Fibroblast of pulmonary artery (primary cell): ENCODE measurements at places on chromosomes 3 and 15.
A peak's percentile ranks its signal among the peaks of the same experiment; 100 is the strongest.

DNA sequence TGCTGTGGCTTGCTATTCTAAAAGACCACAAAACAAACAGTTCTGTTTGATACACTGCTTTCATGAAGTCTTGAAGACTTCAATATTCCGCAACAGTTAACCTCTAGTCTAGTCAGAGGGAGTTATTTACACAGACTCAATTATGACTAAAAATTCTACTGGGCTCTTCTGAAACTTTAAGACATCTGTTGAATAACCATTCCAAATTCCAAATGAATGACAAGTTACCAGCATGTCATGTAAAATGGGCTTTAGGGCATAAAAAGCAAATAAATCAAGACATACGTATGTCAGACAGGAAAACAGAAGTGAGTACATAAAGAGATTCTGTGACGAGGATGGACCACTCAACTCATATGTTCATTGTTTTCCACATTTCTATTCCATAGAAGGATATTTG, 93.9 kb downstream of the PLOD2 start:
- peak; percentile 40 for DNase-seq

DNA sequence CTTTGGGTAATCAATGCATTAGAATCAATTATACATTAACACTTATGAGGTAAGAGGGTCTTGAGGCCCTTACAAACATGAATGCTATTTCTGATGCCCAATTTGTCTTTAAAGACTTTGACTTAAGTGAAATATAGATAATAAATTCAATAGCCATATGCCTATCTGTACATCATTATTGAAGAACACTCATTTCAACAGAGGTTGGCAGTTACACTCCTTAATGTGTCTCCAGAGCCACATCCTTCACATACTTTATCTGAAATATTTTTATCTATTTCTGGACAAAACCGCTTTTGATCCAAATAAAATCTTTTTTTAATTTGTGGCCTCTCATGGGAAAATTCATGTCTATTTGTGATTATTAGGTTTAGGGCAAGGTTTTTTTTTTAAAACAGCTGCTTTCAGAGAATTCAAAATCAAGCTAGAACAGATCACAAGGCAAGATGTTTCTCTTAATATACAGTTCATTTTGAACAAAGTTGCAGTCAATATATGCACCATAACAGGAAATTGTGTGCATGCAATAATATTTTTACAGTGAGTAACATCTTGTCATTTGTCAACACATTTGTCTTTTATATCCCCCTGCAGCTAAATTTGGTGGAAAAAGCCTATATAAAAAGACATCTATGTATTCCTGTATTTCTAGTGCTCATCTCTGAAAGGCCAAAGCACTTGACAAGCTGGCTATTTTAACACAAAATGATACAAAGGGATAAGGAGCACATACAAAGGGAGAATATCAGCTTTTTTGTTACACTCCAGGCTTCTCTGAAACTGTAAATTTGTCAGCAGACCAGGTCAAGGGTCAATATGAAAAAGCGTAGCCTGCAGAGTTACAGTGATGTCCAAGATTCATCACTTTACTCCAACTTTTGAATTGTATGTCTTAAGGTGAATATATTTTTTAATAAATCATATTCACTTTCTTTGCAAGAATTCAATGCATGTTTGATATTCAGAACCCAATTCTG, 146.2 kb upstream of the DPH6 start:
- peak; percentile 69 for DNase-seq

DNA sequence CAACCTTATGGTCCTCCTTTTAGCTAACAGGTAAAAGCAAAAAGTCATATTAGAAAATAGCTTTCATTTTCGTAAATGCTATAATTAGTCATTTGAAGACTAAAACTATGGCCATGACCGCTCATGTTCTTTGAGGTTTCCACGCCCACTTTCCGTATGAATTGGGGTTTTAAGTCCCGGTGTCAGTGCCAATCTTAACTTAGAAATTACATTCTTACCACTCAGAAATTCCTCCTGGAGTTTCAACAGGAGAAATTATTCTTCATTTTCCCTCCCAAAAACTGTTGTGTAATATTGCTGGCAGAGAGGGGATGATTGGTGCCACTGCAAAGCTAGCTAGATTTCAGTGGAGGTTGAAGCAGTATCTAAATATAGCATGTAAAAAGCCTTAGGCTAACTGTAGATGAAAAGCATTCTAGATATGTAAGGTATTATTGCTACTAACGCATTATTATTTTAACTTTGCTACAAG, 71.0 kb upstream of the MDFIC2 start:
- DNase-seq, result no peak

GRCh38 chr3:106032479-106032878, 163.7 kb upstream of the CBLB start:
- no peak for DNase-seq

- no peak for DNase-seq
Observed at GRCh38 chr15:99096173-99096893, 8.5 kb upstream of the SYNM start.

- no peak for DNase-seq
Observed at GRCh38 chr3:60758831-60759230, 492.4 kb downstream of the FHIT start.

DNA sequence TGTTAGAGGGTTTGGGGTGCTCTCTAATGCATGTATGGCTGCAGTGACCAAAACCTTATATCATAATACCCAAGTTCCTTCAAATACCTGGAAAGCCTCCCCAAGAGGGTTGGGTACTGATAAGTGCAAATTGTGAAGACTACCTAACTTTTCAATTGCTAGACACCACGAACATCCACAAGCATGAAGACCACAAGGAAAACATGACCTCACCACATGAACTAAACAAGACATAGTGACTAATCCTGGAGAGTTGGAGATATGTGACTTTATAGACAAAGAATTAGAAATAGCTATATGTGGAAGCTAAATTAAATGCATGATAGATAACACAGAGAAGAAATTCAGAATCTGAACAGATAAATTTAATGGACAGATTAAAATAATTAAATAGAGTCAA, 23.9 kb upstream of the AADACL2 start:
- DNase-seq, result peak; percentile 36

DNA sequence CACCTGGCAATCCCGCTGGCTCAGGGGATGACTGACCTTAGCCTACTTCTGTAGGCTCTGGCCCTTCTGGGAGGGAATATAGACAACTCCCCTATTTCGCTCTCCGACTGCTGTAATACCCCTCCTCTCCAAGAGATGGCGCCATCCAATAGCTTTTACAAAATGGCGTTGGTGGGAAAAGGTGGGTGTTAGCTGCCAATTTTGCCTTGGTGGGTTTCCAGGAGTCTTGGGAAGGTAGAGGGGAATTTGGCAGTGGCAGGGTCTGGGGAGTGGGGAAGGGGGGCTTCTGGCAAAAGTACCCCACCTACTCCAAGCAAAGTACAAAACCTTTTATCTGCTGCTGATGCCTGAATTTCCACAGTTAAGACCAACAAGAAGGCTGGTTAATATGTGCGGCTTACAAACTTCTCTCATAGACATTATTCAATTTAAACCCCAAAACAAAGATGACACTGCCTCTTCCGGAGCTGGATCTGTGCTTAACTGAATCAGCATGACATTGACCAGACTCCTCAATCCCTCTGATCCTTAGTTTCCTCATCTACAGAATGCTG, 62.1 kb downstream of the RASGRF1 start:
- peak; percentile 49 for DNase-seq

DNA sequence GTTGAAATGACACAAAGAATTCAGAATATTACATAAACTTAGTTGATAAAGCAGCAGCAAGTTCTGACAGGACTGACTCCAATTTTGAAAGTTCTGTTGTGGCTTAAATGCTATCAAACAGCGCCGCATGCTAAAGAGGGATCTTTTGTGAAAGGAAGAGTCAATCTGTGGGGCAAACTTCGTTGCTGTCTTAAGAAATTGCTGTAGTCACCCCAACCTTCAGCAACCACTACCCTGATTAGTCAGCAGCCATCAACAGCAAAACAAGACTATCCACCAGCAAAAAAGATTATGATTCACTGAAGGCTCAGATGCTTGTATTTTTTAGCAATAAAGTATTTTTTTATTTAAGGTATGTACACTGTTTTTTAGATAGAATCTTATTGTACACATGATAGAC, 14.2 kb downstream of the CRBN start:
- no peak for DNase-seq

GRCh38 chr3:55518451-55518850, 31.3 kb upstream of the WNT5A start:
- DNase-seq, result no peak

GRCh38 chr15:63067976-63068743, 25.6 kb downstream of the TPM1 start:
- no peak for DNase-seq

GRCh38 chr3:27554706-27555105, 70.5 kb upstream of the SLC4A7 start:
- no peak for DNase-seq

DNA sequence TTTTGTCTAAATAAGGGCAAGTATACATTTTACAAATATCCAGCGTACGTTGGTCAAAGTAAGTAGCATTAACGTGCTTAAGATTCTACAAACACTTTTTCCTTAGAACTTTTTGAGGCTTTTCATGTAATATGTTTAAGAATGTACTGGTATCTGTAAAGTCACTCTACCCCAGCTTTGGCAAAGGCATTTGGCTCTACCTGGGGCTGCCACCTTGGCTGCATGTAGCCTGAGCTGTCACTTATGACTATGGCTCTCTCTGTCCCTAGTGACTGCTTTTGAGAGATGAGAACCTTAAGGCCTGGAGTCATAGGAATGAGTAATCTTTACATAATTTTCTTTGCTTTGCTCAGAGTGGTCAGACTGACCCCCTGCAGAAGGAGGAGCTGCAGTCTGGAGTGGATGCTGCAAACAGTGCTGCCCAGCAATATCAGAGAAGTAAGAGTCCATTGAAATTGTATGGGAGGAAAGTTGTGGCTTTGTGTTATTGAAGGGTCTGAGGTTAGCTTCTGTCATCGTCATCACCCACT, 61.2 kb downstream of the IQGAP1 start:
- DNase-seq, result no peak
